ENCODE measurements at places on chromosomes 13 and 19.

DNA sequence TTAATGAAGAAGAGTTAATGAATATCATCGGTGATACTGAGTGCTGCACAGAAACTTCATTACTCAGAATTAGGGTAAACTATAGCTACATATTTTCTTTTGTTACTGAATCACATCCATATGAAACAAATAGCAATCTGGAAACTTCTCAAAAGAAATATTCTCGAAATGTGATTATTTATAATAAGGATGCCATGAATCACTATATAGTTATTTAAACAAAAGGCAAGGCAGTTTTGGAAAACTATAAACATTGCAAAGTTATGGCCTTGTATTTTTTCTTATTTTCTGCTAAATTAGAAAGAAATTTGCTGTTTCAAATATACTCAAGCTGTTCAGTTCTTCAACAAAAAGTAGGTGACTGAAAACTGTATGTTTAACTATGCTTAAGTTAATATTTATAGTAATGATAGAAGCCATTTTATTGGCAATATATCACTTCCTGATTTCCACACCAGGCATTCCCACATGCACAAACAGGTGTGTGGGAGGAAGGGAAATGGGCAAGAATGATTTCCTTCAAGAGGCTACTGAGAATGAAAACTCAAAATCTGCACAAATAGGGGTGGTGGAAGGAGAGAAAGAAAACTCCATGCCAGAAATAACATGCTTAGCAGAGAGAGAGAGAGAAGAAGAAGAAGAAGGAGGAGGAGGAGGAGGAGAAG lies 74.5 kb upstream of the FRY start:
- DNase-seq, result no peak

- DNase-seq, result no peak
Observed at GRCh38 chr19:19542507-19542906, 4.4 kb downstream of the CILP2 start.

DNA sequence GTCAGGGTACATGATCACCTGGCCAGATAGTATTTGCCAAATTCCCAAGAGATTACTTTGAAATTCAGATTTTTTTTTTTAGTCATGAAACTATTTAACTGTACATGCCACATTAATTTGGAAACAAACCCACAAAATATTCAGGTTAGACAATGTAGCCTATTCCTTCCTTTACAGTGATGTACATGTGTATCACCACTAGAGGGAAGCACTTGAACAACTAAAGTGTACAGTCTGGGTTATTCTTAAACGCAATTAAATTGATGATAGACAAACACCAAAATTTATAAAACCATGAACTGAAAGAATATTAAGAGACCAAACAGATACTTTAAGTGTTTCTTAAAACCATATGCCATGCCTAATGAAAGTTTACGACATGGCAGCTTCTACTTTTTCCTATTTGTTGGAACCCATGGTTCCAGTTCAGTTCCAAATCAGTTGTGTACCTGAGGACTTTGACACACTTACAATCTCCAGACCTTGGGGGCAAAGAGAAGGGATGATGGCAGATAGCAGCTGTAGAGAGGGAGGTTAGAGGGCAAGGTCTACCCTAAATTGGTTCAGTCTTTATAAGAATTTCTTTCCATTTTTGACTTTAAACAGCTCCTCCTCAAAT lies 52.8 kb downstream of the TNFSF13B start:
- DNase-seq, result peak; percentile 50

- no peak for DNase-seq
Observed at GRCh38 chr13:109803825-109804224, 17.4 kb upstream of the IRS2 start.

DNA sequence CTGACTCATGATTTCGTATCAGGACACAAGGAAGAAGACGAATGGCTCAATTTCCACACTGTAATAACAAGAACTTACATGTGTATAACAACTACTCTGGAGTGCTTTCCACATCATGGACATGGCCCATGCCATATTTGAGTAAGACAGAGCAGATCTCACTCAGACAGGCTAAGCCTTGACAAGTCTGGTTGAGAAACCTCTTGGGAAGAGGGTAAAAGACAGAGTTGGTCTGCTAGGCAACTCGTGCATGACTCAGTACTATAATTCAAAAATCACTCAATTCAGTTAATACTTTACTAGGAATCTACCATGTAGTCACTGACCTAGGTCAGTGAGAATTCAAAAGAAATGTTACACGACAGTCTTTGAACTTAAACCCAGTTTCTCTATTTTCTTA lies 5.7 kb upstream of the THSD1 start:
- no peak for DNase-seq

DNA sequence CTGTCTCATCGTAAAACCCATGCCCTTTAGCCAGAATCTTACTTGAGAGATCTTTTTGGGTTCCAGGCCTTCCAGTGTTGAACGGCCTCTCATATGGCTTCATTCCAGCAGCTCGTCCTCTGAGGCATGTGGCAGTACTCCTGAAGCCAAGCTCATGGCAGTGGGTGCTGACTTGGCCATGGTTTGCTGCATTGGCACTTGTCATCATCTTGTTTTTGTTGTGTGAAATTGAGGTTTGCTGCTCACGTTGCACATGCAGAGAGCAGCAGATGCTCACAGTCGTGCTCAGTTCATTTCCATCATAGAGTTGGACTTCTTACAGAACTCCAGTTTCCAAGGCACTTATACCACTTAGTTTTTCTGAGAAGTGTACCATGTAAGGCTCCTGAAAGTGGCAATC lies 14.9 kb downstream of the TEX29 start:
- DNase-seq, result no peak

DNA sequence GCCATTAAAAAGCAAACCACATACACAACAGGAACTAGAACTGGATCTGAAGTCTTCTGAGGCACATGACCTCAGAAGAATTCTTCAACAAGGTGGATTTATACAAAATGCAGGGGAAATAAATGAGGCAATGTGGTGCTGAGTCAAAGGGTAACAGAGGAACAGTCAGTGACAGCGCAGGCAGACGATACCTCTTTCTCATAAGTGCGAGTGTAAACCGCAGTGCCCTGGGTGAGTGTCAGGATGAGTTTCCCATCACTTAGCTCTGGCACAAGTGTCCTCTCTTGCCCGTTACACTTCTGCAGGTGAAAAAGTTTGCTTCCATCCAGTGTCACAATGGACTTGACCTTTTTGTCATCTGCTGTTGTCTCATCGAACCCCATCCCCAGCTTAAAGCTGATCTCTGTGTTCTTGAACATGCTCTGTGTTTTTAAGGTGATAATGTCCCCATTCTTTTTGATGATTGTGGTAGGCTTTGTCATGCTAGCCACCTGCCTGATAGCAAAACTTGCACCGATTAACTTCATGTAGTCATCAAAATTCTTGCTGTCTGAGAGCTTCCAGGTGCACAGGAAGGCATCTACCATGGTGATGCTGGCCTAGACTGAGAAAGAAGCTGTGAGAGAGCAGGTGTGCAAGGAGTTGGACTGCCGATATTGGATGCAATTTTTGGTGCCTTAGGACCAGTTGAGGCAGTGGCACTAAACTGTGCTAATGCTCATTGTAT lies 97.3 kb downstream of the AKAP11 start:
- DNase-seq, result no peak

DNA sequence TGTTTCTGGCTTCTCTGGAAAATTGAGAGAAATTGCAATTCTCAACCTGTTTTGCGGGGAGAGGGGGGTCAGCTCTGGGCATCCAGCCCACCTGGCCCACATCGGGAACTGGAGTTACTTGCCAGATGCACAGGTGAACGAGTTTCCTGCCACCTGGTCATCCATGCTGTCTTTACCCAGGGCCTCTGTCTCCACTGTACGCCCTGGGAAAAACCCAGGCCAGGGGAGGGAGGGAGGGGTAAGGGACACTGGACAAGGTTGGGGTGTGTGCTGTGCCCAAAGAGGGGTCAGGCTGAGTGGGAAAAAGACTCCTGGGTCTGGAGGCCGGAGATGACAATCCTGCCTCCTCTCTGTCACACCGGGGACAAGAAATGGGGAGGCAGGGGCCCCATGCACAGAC lies 307.6 kb downstream of the ZNF536 start:
- DNase-seq, result no peak

GRCh38 chr13:110458594-110459365 lies 102.7 kb downstream of the RAB20 start:
- no peak for DNase-seq

DNA sequence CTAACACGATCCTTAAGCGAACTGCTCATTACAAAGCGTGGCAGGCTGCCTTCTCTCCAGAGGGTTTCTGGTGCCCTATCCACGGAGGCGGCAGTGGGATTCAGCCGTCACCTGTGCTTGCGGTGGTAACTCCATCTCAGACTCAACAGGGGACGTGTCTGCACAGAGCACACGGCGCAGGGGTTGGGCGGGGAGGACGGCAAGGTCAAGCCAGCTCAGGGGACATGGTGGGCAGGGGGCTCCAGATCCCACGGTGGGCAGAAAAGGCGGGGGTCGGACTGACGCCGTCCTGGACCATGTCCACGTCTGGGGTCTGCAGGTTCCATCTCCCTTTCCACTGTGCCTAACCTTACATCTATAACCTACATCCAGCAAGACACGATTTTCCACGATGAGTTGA lies 70.7 kb downstream of the RASA3 start:
- no peak for DNase-seq

- DNase-seq, result no peak
Observed at GRCh38 chr13:20528452-20528851, 2.8 kb upstream of the CRYL1 start.

DNA sequence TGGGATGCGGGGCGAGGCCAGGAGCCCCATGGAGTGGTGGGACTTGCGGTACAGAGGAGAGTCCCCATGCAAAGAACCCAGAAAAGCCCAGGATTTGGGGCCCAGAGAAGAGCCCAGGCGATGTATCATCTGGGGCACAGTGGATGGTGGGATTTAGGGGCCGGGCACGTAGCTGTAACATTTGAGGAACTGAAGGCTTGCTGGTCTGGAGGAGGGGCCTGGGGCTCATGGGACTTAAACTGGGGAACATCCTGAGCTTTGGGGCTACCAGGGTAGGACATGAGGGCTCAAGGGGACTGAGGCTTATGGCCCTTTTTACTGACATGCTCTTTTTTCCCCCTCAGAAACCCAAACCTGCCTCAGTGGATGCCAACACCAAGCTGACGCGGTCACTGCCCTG lies 13.5 kb downstream of the MED25 start:
- no peak for DNase-seq

GRCh38 chr13:112487127-112487517 lies 100.8 kb downstream of the TUBGCP3 start:
- no peak for DNase-seq

GRCh38 chr19:34851277-34851804 lies 75.4 kb upstream of the ZNF30 start:
- DNase-seq, result no peak

- DNase-seq, result peak; percentile 68
Observed at GRCh38 chr19:42284591-42285341, 15.7 kb downstream of the CIC start.

- DNase-seq, result no peak
Observed at GRCh38 chr13:97058926-97059325, 64.7 kb upstream of the OXGR1 start.

DNA sequence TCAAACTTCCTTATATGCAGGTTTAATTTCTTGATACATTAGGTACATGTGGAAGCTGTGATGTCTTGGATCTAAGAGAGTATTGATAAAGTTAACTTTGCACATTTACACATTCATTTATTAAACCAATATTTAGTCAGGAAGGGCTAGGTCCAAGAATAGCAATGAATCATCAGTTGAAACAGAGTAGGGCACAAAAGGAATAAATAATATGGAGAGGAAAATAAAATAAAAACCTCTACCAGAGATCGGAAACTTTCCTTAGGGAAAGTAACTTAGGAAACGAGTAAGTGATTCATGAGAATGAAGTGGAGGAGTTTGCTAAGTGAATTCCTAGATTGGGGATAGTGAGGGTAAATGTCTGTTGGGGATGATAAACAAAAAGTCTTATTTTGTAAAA lies 259.4 kb upstream of the DACH1 start:
- no peak for DNase-seq

DNA sequence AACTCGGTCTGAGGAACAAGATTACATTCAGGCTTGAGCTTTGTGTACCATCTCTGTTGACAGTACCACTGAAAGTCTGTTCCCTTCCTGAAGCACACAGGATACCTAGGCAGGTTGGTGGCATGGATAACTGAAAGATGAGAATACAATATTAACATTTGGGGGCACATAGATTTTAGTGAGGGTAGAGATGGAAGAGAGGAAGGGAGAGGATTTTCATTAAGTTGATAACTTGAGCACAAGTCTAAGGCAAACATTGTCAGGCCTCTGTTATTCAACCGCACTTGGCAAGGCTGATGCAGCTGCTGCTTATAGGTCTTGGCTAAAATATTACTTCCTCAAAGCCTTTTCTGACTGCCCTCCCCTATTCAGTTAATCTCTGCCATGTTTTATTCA lies 10.9 kb downstream of the MIR17HG start:
- DNase-seq, result no peak

- DNase-seq, result no peak
Observed at GRCh38 chr13:101465877-101466276, 13.4 kb downstream of the ITGBL1 start.

DNA sequence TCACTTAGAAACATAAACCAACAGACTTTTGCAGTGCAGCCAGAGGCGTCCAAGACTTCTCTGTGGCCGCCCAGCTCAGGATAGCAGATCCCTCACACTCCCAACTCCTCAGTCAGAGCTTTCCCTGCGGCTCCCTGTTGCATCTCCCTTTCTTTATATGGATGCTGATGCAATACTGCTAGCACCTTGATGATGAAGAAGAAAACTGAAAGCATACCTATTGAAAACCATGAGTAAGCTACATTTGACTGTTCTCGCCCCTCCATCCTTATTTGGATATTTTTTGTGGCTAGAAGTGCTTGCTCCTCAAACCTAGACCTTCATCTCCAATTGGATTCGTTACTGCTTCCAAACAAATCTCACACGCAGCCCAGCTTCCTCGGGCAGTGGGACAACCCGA lies 57.3 kb upstream of the UBL3 start:
- no peak for DNase-seq

- no peak for DNase-seq
Observed at GRCh38 chr13:51731759-51732158, 72.2 kb downstream of the DHRS12 start.

DNA sequence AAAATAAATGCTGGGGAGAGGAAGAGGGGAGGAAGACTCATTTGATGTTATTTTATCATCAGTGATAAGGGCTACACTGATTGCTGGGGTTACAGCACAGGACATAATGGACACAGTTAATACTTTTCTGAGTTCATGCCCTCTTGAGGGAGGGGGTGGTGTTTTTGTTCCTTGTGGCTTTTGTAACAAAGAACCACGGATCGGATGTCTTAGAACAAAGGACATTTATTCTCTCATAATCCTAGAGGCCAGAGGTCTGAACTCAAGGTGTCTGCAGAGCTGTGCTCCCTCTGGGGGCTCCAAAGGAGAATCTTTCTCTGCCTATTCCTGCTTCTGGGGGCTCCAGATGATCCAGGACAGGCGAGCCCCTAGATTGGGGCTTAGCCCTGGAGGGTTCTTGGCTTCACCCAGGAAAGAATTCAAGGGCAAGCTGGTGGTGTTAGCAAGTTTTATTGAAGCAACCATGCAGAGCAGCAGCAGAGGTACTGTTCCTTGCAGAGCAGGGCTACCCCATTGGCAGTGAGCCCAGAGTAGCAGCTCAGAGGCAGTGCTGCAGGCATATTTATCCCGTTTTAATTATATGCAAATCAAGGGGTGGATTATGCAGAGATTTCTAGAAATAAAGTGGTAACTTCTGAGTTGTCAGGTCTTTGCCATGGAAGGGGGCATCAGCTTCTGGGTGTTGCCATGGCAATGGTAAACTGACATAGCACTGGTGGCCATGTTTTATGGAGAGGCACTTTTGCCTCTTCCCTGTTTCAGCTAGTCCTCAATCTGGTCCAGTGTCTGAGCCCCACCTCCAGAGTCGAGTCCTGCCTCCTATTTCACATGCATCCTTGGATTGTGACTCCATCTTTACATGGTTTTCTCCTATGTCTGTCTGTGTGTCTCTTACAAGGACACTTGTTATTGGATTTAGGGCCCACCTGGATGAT lies 18.0 kb downstream of the VAV1 start:
- DNase-seq, result no peak

Data from erythroblast (primary cell).